ENCODE measurements at places on chromosomes 7 and 10.

- no peak for DNase-seq
Measured at GRCh38 chr7:23472046-23472445, 1.8 kb upstream of the IGF2BP3 start.

DNA sequence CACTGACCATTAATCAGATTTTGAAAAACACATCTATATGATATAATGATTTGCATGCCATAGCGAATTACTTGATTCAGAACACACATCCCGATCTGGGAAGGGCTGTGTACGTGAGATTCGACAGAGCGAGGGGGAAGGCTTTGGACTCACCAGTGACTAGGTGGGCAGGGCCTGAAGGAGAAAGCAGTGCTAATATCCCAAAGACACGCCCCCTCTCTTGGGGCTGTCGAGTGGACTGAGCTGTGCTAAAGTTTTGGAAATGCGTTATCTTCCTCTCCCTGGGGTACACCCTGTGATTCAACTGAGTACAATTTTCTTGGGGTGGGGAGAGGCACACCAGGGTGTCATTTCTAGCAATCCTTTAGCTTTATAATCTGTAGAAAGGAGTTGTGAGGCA is 1.8 kb downstream of the LRRC17 start:
- DNase-seq: no peak

DNA sequence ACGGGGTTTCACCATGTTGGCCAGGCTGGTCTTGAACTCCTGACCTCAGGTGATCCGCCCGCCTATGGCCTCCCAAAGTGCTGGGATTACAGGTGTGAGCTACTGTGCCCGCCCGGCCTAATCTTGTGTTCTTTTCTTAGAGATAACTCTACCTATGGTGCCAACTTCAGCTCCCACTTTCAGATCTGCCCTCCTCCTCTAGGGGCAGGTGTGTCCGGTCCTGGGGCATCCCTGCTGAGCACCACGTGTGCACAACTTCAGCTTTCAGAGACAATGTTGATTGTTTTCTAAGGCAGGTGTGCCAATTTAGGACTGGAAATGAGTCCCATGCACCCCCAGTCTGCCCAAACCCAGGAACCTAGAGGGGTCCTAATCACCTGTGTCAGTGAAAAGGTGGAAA is 18.5 kb upstream of the FXYD4 start:
- no peak for DNase-seq

DNA sequence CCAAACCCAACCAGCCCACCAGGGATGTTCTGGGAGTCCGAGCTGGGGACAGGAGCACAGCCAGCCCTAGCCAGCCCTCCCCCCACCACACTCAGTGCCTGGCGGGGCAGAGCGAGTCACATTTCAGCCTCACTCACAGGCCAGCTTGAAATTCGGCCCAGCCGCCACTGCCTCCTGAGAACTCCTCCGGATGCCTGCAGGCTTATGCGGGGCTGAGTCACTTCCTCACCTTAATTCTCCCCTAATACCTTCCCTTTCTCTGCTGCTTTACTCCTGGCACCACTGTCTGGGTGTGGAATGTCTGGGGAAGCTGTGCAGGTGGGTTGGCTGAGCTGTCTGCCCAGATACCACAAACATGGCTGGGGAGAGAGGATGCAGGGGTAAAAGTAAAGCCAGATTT is 22.6 kb upstream of the DLG5 start:
- DNase-seq: no peak

GRCh38 chr7:36752026-36752711 is 27.9 kb upstream of the AOAH start:
- DNase-seq: no peak

DNA sequence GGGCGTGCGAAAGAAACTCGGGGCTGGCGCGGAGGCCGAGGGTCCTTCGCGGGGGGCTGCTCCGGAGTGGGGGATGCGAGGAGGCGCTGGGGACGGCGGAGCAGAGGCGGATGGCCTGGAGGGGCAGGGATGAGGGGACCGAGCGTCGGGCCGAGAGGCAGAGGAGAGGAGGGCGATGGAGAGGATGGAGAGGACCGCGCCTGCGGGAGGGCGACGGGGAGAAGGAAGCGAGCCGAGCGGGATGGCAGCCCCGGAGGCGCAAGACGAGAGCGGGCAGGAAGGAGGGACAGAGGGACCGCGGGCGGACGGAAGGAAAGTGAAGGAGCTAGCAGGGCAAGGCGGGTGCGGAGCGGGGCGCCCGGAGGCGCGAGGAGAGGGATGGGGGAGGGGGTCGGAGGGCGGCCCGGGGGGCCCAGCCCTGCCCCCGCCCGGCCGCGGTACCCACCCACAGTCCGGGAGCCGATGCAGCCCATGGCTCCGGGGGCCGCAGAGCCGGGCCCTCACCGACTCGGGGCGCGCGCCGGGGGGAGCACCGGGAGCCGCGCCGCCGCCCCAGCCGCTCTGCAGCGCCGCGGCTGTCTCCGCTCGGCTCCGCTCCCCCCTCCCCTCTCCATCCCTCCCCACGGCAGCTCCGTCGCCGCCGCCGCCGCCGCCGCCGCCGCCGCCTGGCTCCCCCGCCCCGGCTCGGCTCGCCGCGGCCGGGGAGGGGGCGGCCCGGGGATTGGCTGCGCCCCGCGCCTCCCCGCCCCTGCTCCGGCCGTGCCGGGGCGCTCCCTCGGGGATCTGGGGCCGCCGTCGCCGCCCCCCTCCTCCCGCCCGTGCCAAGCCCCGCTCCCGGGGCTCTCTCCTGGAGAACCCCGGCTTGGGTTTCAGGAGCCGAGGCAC is at the start of gene FAM131B:
FAM131B (minus strand) TSS at position 583 of the 885 bp plus-strand sequence; CDS start at position 473, 110 bp downstream.
- DNase-seq: no peak

DNA sequence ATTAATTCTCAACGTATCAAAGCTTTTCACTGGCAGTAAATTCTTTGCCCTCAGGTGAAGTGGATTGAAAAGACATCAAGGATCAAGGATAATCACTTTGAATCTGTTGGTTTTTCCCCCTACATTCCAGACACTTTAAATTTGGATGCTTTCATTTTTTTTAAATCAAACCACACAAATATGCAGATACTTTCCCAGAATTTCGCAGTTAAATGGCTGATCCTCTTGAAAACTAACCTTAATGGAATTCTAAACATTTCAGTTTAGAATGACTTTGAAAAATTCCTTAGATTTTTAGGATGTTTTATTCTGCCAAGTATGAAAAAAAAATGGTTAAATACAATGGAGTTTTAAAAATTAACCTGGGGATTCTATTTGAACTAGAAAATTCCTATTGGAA is 325.9 kb downstream of the GFRA1 start:
- no peak for DNase-seq

DNA sequence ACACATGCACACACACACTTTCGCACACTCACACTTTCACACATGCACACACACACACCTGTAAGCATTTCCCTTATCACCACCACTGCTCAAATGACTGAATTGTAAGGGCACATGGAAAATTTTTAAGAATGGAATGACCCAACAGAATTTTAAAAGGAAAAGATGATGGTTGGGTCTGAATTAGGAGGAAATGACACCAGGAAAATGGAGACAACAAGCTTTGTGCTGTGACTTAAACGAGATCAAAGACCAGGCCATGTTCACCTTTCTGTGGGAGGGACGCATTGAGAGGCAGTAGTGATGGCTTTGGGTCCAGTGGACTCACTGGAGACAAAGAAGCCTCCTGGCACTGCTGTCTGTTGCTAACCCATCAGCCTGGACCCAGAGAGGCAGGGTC is 16.7 kb upstream of the C10orf71 start:
- no peak for DNase-seq

GRCh38 chr10:95517536-95518454 is 43.4 kb downstream of the SORBS1 start:
- no peak for DNase-seq

DNA sequence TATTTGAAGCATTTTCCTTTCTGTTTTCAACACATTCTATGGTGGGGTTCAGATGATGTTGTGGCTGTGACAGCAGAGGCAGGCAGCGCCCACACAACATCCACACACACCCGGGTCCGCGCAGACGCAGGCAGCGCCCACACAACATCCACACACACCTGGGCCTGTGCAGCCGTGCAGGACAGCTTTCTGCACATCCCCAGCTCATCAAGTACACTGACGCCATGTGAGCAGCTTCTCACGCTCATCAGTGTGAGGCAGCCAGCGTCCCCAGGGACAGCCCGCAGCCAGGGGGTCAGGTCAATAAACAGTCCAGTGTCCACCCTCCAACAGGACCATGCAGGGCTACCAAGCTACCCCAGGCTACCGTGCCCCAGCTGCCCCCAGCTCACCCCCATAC is 272.8 kb upstream of the TCERG1L start:
- no peak for DNase-seq

GRCh38 chr10:44402465-44403195 is 17.7 kb upstream of the CXCL12 start:
- DNase-seq: no peak

GRCh38 chr7:156224833-156225225 is 412.6 kb upstream of the SHH start:
- no peak for DNase-seq

DNA sequence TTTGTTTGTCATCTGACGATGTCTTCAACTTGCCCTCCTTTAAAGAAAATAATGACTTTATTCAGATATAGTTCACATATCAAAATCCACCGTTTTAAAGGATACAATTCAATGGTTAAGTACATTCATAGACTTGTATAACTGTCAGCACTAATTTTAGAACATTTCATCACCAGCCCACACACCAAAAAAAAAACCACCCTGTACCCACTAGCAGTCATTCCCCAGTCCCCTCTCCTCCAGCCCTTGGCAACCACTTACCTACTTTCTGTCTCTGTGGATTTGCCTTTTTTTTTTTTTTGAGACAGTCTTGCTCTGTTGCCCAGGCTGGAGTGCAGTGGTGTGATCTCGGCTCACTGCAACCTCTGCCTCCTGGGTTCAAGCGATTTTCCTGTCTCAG is 5.3 kb upstream of the HILPDA start:
- DNase-seq: no peak

DNA sequence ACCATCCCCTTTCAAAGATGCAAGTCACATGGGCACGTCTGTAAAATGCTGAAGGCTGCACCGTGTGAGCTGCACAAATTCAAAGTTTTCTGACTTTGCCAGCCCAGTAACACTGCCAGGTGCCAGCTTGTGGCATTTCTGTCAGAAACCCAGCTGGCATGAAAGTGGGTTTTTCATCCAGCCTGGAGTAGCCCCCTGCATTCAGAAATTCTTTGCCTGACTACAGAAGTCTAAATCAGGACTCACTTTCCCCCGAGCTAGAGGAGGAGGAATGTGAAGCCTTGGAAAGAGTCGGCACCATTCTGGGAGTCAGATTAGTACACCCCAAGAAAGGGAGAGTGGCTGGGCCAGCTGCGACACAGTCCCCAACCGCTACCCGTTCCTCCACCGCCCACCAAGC is 56.7 kb upstream of the EN2 start:
- DNase-seq: no peak

- no peak for DNase-seq
Measured at GRCh38 chr7:138776166-138776833, 21.5 kb upstream of the TMEM213 start.

DNA sequence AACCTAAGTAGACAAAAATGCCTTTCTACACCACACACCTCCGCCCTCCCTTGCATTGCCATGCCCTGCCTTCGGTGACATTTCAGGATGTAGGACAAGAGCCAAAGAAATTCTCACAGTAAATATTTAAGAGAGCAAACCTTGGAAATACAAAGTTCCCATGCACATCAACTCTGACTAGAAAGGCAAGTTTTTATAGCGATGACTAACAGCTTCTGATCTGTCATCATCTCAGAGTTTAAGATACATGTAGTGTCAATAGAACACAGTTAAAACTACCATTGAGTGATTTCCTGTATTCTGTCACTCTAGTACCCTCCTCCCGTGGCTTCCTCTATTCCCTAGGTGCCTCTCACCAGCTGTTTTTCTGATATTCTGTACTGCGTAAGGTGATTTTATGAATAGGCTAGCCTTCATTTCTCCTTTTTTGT is 20.7 kb downstream of the SLC16A9 start:
- no peak for DNase-seq

- DNase-seq: no peak
Measured at GRCh38 chr10:32979041-32979440, 21.0 kb upstream of the ITGB1 start.

- DNase-seq: no peak
Measured at GRCh38 chr7:24504040-24504439, 69.2 kb upstream of the PALS2 start.

DNA sequence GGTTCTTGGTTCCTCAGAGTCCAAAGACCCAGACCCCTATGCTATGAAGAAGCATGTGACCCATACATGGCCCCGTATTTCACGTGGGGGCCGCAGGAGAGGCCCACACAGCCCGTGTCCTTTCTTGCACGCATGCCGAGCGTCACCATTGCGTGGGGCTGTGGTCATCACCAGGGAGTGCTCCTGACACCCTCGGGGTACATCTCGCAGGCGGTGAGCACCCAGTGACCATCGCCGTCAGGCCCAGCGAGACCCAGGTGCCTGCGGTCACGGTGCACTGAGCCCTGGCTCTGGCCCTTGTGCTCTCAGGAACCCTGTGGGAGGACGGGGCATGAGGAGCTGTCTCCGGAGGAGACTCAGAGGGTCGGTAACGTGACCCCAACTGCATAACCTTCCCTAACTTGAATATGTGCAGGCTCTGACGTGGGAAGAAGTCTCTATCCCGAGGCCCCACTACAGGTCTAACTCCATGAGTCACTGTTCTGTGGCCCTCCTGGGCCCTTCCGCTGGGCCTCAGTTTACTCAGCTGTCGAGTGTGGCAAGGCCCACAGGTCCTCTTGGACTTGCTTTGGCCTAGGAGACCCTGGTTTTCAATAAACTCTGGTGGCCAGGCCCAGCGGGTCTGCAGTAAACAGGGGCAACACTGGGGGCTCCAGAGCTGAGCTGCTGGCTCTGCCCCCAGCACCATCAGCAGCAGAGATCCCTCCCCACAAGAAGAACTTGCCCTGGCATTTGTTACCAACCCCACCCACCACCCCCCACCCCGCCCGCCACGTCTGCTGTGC is 503.9 kb downstream of the PTPRN2 start:
- no peak for DNase-seq

- DNase-seq: no peak
Measured at GRCh38 chr10:63236113-63236935, 103.2 kb downstream of the NRBF2 start.

DNA sequence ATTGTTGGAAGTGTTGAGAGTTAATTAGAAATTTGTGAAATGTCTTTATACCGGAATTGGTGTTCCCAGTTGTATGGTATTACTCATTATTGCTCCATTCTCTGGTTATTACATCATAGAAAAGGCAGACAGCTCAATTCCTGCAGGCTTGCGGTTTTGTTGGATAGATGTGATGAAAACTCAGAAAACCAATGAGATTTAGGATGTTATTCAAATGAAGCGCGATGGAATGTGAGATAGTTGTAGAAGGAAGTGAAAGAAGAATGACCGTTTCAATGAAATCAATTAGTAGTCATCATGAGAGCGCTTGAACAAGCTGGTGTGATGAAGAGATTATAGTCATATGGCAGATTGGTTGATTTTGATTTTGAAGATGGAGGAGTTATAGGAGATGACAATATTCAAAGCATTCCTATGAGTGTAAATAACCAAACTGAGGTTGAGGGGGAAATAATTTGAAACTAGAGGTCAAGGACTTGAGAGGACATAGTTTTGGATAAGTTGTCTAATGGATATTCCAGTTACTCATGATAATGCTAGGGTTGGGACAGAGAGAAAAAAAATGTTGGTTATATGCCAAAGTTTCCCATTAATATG is 991.5 kb downstream of the NRG3 start:
- DNase-seq: no peak

GRCh38 chr7:46009211-46009610 is 88.1 kb upstream of the IGFBP3 start:
- DNase-seq: no peak
